Fibroblast of skin of right biceps (primary cell): ENCODE measurements at places on chromosomes 5 and 9.
A peak's percentile ranks its signal among the peaks of the same experiment; 100 is the strongest.

DNA sequence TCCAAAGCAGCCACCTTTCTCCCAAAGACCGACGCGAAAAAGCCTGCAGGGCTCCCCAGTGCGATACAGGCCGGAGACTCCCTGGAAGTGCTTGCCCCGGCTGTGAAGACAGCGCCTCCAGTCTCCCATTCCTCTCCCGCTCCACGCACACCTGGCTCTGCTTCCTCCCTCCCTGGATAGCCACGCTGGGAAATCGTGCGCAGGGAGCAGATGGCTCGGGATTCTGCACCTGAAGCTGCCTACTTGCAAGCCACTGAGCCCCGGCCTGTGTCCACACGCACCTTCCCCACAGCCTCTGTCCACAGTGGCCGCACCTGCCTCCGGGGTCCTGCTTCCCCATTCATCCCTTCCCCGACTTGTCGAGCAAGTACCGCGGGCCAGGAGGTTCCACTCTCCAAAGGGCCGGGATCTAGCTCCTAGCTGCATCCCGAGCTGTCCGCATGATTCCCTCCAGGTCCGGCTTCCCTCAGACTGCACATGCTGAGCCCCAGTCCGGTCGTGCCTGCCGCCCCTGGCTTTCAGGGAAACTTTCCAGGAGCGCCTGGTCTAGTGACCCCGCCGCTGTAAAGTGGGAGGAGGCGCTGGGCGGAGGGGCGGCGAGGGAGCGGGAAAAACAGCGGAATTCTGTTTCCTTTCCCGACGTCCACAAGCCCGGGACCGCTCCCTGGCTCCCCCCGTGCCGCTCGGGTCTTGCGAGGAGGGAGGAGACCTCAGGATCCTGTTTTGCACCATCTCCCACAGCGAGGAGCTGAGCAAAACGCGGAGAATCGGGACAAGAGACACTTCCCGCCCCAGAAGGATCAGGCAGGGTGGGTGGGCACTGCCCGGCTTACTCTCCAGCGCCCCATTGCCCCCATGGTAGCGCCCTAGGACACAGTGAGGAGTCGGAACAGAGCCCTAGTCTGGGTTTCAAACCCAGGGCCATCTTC, 2.0 kb downstream of the SEMA6A start:
- DNase-seq: no peak

- peak; percentile 16 for DNase-seq
Measured at GRCh38 chr9:87381746-87382145, 115.9 kb upstream of the DAPK1 start.

- peak; percentile 96 for DNase-seq
Measured at GRCh38 chr5:102959055-102959454, 160.9 kb downstream of the GIN1 start.

DNA sequence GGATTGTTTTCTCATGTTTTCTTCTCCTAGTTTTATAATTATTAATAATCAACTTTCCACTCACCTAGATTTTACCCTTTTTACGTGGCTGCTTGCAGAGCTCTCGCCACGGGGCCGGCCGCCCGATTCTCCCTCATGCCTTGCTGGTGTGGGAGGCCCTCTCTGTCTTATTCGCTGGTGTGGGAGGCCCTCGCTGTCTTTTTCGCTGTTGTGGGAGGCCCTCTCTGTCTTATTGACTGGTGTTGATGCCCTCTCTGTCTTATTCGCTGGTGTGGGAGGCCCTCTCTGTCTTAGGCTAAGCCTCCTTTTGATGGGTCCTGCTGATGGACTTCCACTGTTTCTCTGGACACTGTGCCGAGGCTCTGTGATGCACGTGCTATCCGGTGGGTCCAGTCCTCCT, 161.3 kb upstream of the IRX2 start:
- DNase-seq: no peak

- DNase-seq: no peak
Measured at GRCh38 chr5:72619251-72619650, 112.0 kb upstream of the ZNF366 start.

- no peak for DNase-seq
Measured at GRCh38 chr5:93267736-93268135, 313.3 kb downstream of the NR2F1-AS1 start.

GRCh38 chr9:108755979-108756378, 99.8 kb downstream of the ACTL7B start:
- no peak for DNase-seq

DNA sequence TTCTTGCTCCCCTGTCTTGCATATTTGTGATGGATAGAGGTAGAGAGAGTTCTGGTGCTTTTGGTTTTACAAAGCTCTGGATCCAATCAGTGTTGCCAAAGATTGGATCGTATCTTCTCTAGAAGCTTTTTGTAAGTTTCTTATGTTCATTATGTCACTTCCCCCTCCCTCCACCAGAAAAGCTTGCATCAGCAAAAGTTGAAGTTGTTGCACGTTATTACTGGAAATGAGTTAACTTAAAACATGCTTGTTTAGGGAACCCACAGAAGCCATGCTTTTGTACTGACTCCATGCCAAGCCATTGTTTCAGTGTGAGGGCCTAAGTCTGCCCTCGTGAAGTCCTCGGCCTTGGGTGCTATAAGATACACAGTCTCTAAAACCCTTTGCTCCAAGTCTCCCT, 186.5 kb downstream of the ERCC6L2 start:
- peak; percentile 67 for DNase-seq

- no peak for DNase-seq
Measured at GRCh38 chr5:51242456-51242855, 140.8 kb upstream of the ISL1 start.

DNA sequence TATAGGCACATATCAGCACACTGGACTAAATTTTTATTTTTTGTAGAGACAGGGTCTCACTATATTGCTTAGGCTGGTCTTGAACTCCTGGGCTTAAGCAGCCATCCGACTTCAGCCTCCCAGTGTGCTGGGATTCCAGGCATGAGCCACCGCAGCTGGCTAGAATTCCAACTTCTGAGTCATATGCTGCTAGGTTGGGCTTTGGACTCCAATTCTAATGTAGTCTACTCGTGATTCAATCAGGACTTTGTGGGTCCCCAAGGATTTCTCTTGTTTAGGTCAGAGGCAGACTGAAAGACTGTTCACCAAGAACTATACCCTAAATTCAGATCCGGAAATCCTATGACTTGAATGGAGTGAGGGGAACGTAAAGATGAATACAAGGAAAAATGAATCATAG, 68.2 kb upstream of the CHD1 start:
- DNase-seq: peak; percentile 90

- DNase-seq: peak; percentile 23
Measured at GRCh38 chr9:136645903-136646754, 16.6 kb upstream of the EGFL7 start.

DNA sequence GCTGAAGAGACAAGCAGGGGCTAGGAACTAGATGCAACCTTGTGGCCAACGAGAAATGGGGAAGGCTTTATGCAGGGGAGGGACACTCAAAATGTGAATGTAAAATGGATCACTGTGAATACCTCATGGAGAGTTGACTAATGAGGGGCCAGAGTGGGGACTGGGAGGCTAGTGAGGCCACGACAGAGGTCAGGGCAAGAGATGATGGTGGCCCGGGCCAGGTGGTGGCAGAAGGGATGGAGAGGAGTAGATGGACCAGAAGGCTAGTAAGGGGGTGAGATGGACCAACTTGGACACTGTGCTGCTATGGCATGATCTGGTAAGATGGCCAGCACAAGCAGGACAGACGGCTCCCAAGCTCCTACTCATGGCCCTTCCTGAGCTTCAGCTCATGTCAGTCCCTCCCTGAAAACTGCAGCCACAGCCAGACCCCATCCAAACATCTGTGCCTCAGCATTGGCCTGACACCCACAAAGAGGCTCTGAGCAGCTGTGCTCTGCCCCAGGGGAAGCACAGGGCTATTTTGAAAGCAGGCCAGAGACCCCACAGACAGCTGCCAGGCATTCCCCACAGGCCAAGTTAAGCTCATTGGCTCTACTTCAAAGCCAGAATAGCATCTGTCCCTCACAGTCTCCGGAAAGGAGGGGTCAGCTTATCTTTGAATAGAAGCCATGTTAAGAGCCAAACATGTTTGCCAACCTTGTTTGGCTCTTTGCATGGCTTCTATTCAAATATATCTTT, 22.1 kb downstream of the P4HA2 start:
- DNase-seq: no peak

DNA sequence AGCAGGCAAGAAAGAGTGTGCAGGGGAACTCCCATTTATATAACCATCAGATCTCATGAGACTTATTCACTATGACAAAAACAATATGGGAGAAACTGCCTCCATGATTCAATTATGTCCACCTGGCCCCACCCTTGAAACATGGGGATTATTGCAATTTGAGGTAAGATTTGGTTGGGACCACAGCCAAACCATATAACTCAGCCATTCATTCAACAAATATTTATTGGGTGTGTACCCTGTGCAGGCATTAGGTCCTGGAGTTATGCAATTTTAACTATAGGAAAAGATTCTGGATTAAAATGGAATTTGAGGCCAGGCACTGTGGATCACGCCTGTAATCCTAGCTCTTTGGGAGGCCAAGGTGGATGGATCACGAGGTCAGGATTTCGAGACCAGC, 124.2 kb upstream of the GAS1 start:
- peak; percentile 33 for DNase-seq

- no peak for DNase-seq
Measured at GRCh38 chr5:20088361-20088760, 100.4 kb upstream of the CDH18 start.

DNA sequence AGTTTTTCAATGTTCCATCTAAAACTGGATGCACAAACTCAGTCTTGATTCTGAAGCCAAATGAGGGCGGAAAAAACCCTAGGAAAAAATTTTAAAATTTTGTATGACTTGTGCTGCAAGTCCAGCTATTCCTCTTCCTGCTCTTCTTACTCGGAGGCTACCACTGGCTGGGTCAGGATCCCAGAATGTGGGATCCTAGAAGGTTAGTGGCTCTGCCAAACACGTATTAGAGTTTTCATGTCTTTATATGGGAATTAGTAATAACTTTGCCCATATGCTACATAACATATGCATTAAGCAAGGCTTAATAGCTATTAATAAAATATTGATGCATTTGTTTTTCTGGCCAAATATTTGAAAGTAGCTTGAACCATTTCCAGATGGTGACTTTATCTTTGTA, 458.3 kb downstream of the AGTPBP1 start:
- DNase-seq: no peak

- no peak for DNase-seq
Measured at GRCh38 chr5:81080809-81081460, 120.8 kb downstream of the RASGRF2 start.

GRCh38 chr5:89983216-89983615, 426.3 kb downstream of the CETN3 start:
- no peak for DNase-seq

- DNase-seq: no peak
Measured at GRCh38 chr5:103177543-103177942, 57.4 kb downstream of the PPIP5K2 start.

- peak; percentile 96 for DNase-seq
Measured at GRCh38 chr5:59036274-59036961, 453.5 kb downstream of the RAB3C start.

DNA sequence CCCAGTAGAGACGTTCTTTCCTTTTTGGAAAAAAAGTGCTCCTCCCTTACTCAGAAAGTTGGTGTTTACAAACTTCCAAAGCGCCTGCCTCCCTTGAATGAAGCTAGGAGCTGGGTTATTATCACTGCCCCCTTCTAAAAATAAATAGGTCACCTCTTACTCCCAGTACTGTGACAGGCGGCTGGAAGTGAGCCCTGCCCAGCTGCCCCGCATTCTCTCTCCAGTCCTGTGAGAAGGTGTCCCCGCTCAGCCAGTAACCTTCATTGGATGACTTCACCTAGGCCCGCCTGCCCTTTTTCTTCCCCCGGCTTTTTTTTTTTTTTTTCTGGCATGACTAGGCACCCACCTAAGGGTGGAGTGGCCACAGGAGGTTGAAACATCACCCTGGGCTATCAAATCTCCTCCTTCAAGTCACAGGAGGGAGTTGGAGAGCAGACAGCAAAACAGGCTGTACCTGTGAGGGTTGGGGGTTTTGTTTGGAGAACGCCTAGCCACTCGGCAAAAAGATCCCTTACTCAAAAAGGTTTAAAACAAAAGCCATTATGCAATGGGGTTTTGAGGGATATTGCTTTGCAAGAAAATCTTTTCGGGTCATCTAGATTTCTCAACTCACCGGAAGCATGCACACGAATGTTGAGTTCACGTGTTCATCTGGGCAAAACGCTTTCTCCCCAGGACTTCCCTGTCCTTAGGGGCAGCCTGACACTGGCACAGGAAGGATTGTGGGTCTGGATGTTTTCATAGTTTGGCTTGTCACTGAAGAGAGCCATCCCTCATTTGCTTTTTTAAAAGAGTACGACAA, 43.3 kb upstream of the ZNF622 start:
- no peak for DNase-seq

- DNase-seq: no peak
Measured at GRCh38 chr5:150658699-150659265, 2.3 kb upstream of the MYOZ3 start.

GRCh38 chr5:74406844-74407243, 233.7 kb downstream of the ENC1 start:
- no peak for DNase-seq

GRCh38 chr5:64789457-64789856, 20.7 kb downstream of the CWC27 start:
- peak; percentile 51 for DNase-seq

DNA sequence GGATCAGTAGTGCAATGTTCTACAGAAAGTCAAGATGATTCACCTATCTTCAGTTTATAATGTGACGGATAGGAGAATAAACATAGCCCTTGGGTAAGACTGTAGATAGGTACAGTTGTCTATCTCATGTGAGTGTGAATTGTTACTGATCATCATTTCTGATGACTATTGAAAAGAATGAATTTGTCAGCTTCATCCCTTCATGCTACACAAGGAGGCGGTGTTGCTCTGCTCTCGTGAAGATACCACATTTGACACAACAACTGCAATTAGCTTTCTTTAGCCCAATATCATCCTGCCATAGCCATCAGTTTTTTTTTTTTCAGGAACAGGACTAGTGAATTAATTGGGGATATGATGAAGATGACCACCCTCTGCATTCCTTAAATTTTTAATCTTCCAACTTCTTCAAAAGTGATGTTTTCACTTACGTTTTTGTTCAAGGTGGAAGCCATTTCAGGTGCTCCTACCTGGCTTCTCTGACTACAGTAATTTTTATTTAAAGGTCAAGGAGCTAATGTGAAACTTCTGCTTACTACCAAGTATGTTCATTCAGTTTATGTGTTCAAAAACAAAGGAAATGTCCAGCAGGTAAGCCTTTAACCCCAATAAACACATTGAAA, 152.9 kb upstream of the MOCS2 start:
- DNase-seq: peak; percentile 61

GRCh38 chr9:133186736-133187135, 22.3 kb downstream of the OBP2B start:
- no peak for DNase-seq

GRCh38 chr5:157259699-157260098, 6.2 kb upstream of the CYFIP2 start:
- no peak for DNase-seq

DNA sequence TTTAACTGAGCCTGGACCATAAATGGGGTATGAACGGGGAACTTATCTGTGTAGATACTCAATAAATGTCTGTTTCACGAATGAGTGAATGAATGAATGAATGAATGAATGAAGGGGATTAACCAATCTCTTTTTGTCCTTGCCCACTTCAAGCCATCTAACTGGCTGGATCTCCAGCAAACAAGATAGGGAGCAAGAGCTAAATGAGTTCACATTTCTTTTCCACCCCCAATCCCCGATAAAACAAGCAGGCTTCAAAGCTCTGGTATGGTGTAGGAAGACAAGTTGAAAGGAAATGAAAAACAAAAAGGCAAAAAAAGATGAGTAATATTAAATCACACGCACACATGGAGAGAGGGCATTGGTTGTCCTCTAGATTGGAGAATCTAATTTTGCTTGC, 84.0 kb downstream of the CMYA5 start:
- no peak for DNase-seq

- DNase-seq: peak; percentile 7
Measured at GRCh38 chr5:21238786-21239185, 1250.8 kb upstream of the CDH18 start.
